ENCODE measurements at places on chromosomes 12 and 14. TPM values are rescaled to one million over a fixed set of nuclear protein-coding genes. Genes with fewer than 3 reads are reported as not detected.

SLC6A15 gene
- total RNA-seq: 0.43 TPM

ANKRD9 gene
- total RNA-seq: 9.3 TPM

GSG1 gene
- not detected for total RNA-seq

SLC10A1 gene
- not detected for total RNA-seq

PTGDR gene
- not detected for total RNA-seq

ZFHX2 gene
- 1.3 TPM for total RNA-seq

NYNRIN gene
- 0.16 TPM for total RNA-seq

TMEM179 gene
- not detected for total RNA-seq

ARHGEF25 gene
- total RNA-seq: 2.2 TPM

SOCS2 gene
- 8.9 TPM for total RNA-seq

CLEC1B gene
- total RNA-seq: not detected

KSR2 gene
- total RNA-seq: 0.14 TPM

AKAP5 gene
- 0.39 TPM for total RNA-seq

FLRT2 gene
- not detected for total RNA-seq

ZDHHC22 gene
- not detected for total RNA-seq

NDUFA12 gene
- total RNA-seq: 135 TPM

Data from activated CD4-positive, alpha-beta T cell treated with anti-CD3 and anti-CD28 coated beads for 36 hours (primary cell).